Uterus (tissue), 4 donors: ENCODE measurements at places on chromosomes 3 and 15. TPM values are rescaled to one million over a fixed set of nuclear protein-coding genes. Genes with fewer than 3 reads are reported as not detected.

Gene SLC2A2
- not detected for total RNA-seq

GRCh38 chr3:110929816-110930215, 141.8 kb upstream of the NECTIN3 start:
- DNase-seq = no peak

- no peak for DNase-seq
Measured at GRCh38 chr3:141286856-141287255, 55.2 kb downstream of the PXYLP1 start.

- DNase-seq = no peak
Measured at GRCh38 chr3:94887065-94887464, 824.2 kb downstream of the NSUN3 start.
